Cerebellar nuclear complex (tissue), 1 donor: ENCODE measurements at places on chromosomes 3 and 15.

DNA sequence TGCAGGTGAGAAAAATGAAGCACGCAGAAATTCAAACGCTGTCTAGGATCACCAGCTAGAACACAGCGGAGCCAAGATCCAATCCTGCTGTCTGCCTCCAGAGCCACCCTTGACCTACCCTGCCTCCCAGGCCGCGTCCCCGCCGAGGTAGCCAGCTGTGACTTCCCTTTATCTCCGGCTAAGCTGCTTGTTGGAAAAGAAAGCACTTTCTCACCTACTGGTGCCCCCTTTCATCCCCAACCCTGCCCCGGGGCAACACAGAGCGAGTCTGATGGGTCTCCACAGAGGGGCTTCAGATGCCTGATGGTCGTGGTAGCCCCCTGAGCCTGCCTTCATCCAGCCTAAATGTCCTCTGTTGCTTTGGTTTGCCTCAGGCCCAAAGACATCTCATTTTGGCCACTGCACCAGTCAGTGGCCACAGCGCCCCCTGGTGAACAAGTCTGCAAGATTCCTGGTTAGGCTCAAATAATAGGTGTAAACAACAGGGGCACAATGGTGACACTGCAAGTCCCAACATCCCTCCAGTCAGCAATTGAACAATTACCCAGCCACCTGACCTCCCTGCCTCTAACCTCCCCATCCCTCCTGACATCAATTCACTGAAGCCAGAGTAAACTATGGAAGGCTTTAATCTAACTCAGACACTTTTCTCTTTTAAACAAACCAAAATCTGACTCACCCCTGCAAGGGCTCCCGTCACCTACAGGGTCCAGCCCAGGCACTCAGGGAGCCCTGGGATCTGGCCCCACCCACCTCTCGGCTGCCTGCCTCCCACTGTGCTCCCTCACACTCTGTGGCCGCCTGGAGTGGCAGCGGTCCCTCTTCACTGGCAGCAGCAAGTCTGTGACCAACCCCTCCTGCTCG, 27.3 kb upstream of the BCL2L10 start:
- DNase-seq = peak; percentile 38

DNA sequence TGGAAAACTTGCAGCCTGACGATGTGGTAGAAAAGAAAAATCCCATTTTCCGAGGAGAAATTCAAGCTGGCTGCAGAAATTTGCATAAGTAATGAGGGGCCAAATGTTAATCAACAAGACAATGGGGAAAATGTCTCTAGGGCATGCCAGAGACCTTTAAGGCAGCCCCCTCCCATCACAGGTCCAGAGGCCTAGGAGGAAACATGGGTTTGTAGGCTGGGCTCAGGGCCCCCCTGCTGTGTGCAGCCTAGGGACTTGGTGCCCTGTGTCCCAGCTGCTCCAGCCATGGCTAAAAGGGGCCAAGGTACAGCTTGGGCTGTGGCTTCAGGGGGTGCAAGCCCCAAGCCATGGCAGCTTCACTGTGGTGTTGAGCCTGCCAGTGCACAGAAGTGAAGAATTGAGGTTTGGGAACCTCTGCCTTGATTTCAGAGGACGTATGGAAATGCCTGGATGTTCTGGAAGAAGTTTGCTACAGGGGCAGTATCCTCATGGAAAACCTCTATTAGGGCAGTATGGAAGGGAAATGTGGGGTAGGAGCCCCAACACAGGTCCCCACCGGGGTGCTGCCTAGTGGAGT, 75.9 kb upstream of the CADPS start:
- DNase-seq = no peak

- no peak for DNase-seq
Measured at GRCh38 chr3:119346076-119346496, 51.9 kb downstream of the ARHGAP31 start.

DNA sequence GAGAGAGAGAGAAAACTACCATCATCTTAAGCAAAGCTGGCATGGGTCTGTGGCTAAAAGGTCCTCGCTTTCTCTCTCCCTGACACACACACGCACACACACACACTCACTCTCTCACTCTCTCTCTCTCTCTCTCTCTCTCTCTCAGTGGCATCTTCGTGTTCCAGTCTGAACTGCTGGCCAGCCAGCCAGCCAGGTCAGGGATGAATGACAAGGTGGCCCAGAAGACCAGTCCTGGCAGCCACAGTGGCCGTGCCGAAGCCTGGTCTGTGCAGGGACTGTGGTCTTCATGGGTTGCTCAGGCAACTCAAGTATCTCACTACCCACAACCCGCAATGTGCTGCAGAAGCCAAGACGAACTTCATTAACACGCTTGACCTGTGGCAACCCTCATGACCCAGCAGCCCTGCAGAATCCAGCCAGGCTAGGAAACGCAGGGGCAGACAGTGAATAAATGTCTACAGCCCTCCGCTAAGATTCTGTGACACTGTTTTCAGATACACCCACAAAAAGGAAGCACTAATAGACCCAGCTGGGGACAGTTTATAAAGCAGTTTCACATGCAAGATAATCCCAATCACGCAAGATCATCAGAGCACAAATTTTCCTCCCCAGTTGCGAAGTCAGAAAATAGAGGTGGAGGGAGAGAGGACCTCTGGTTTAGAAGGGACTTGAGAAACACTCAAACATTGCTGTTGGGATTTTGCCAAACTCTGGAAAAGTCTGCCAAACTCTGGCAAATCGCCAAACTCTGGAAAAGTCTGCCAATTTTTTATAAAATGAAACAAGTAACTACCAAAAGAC, 66.4 kb downstream of the XXYLT1 start:
- DNase-seq = no peak
